ENCODE measurements at places on chromosomes 12 and 14.

DNA sequence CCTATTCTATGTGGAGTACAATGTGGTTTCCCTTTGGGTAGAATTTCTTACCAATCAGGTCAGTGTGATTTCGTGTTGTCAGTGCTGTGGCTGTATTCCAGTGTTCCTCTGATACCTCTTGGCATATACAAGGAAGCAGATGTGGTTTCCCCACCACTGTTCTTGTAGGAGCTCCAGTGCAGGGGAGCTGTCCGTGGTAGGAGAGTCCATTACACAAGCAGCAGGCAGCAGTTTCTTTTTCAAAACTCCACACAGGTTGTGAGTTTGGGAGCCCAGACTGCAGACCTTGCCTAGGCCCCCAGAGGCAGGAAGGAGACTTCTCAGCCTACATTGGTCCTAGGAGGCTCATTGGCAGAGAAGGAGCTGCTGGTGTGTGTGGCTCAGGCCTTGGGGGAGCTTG is 452.8 kb downstream of the AACS start:
- no peak for DNase-seq

- DNase-seq = no peak
Observed at GRCh38 chr12:93022603-93023340, 93.7 kb upstream of the EEA1 start.

GRCh38 chr14:22190411-22191191 is 398.4 kb downstream of the DAD1 start:
- DNase-seq = no peak

- no peak for DNase-seq
Observed at GRCh38 chr12:66636771-66637170, 42.1 kb downstream of the GRIP1 start.

DNA sequence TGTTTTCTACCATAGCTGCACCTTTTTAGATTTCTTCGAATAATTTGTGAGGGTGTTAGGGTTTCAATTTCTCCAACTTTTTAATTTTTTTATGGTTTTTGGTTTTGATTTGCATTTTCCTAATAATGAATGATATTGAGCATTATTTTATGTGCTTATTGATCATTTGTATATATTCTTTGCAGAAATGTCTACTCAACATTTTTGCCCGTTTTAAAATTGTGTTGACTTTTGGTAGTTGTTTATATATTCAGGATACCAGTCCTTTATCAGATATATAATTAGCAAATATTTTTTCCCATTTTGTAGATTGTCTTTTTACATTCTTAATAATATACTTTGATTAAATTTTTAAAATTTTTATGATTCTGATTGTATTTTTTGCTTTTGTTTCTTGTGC is 306.7 kb downstream of the LRFN5 start:
- no peak for DNase-seq

Measured in effector memory CD8-positive, alpha-beta T cell (primary cell).